ENCODE measurements at places on chromosomes 4 and X.
A peak's percentile ranks its signal among the peaks of the same experiment; 100 is the strongest.

- DNase-seq: no peak
These were observed 91.5 kb downstream of the ELOVL6 start for GRCh38 chr4:110106931-110107296.

- DNase-seq: no peak
These were observed 21.1 kb downstream of the CORIN start for GRCh38 chr4:47816748-47817147.

- DNase-seq: peak; percentile 72
These were observed 51.8 kb downstream of the RBPJ start for GRCh38 chr4:26372525-26373172.

DNA sequence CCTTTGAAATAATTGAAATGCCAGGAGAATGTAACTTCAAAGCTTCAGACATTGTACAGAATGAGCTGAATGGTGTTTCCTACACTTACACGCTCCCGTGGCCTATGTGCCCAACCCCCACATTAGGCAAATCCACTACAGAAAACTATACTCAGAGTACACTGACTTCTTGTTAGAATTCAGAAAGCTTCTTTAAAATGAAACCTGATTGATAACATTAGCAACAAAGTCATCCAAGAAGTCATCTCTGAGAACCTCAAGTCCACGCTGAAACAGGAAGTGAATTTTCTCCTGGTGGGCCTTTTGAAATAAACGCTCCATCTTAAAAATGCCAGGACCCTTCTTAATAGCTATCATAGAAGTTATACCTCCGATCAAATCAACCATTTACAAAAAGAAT, 136.3 kb downstream of the TSPAN5 start:
- DNase-seq: no peak

GRCh38 chrX:132394591-132394990, 94.2 kb downstream of the MBNL3 start:
- no peak for DNase-seq

- DNase-seq: peak; percentile 18
These were observed 100.1 kb downstream of the CXXC4 start for GRCh38 chr4:104394406-104395167.

- no peak for DNase-seq
These were observed 653.6 kb upstream of the NR3C2 start for GRCh38 chr4:149095811-149096210.

- DNase-seq: no peak
These were observed 49.0 kb downstream of the PRDM5 start for GRCh38 chr4:120873554-120873953.

- DNase-seq: no peak
These were observed 195.6 kb downstream of the RAPGEF2 start for GRCh38 chr4:159298502-159298901.

DNA sequence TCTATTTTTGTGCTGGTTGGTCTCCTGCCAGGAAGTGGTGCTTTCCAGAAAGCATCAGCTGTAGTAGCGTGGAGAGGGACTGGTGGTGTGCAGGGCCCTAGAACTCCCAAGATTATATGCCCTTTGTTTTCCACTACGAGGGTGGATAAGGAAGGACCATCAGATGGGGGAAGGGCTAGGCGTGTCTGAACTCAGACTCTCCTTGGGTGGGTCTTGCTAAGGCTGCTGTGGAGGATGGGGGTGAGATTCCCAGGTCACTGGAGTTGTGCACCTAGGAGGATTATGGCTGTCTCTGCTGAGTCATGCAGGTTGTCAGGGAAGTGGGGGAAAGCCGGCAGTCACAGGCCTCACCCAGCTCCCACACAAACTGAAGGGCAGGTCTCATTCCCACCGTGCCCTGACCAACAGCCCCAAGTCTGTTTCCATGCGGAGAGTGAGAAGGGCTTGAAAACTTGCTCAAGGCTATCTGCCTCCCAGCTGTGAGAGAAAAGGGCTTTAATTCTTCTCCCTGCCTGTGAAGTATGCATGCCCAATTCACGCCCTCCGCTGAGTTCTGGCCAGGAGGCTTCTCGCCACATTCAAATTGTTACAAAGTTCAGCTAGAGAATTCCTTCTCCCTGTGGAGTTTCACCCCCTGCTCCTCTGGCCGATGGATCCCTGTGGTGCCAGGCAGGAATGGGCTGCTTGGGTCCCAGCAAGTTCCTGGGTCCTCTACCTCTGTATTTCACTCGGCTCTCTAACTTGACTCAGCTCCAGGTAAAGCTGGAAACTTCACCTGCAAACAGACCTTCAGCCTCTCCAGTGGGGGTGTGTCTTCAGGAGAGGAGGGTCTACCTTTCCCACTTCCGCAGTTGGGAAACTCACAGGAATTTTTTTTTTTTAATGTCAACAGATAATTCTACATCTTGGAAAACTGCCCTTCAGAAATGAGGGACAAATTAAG, 7.7 kb upstream of the CSTF2 start:
- no peak for DNase-seq

Measured in NCI-H2081 (cell line).